ENCODE measurements at places on chromosomes 1 and 21.

- DNase-seq: no peak
Observed at GRCh38 chr1:12594966-12595756, 22.8 kb downstream of the DHRS3 start.

DNA sequence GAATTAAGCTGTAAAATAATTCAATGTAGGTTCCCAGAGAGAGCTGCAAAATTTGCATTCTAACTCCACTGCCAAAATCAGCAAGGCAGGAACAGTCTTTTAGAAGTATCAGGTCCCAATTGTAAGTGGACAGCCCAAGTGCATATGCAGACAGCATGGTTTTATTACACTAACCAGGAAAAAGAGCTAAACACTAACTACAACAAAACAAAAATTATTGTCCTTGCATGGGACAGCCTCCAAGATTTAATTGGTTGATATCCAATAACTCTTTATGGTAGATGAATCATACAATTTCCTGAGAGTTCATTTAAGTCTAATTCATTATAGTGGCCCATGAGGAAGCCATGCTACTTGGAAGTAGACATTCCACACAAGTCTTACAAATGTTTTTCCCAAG lies 154.3 kb upstream of the ZNF648 start:
- DNase-seq: no peak

GRCh38 chr1:71857862-71858261 lies 424.5 kb downstream of the NEGR1 start:
- no peak for DNase-seq

GRCh38 chr1:59083946-59084865 lies 212.7 kb upstream of the FGGY start:
- no peak for DNase-seq

- no peak for DNase-seq
Observed at GRCh38 chr1:222889440-222889839, 74.6 kb downstream of the DISP1 start.

- DNase-seq: no peak
Observed at GRCh38 chr1:166221316-166221715, 54.5 kb upstream of the FAM78B start.

DNA sequence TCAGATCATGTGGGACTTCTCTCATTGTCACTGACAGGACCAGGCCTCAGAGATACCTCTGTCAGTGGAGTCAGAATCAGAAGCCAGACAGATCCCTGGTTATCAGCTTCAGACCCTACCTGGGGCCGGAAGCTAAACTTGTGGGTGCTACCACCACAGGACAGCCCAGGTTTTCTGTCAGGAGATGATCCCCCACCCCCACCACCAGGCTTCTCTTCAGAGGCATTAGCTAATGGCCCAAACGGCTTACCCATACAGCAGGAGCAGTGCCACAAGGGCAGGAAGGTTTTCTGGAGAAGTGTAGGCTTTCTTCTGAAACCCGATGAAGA lies 105.5 kb downstream of the ABCA4 start:
- no peak for DNase-seq

- DNase-seq: no peak
Observed at GRCh38 chr1:21816602-21817302, 4.7 kb downstream of the LDLRAD2 start.

GRCh38 chr1:100506217-100506616 lies 31.7 kb upstream of the GPR88 start:
- no peak for DNase-seq

- no peak for DNase-seq
Observed at GRCh38 chr1:172145656-172146055, 274.8 kb upstream of the C1orf105 start.
